Effector memory CD4-positive, alpha-beta T cell (primary cell): ENCODE measurements at places on chromosomes 1 and 21.

DNA sequence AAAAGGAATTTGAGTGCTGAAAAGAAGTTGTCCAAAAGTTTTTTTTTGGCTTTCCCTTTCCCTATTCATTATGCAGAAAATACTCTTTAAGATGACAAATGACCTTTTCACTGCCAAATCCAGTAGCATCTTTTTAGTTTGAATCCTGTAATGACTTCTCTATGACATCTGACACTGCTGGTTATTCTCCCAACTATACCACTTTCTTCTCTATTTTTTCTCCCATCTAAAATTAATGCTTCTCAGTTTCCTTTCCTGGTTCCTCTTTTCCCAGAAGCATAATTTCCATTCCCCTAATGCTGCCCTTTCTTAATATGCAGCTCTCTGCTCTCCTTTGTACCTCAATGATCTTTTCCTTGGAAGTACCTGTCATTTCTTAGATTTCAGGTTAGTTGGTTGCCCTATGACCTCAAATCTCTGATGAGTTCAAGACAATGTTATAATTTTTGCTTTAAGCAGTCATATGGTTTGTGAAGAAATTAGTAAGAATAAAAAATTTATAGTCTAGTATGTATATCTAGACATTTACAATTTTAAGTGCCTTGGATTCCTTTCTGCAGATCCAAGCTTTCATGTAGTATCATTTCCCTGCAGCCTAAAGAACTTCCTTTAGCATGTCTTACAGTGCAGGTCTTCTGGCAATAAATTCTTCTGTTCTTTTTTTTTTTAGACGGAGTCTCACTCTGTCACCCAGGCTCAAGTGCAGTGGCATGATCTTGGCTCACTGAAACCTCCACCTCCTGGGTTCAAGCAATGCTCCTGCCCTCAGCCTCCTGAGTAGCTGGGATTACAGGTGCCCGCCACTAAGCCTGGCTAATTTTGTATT lies 150.8 kb downstream of the CDC42BPA start:
- H3K36me3 ChIP-seq = no peaks in the 10 kb centered on the region
- H3K4me1 ChIP-seq = no peaks in the 10 kb centered on the region
- H3K4me3 ChIP-seq = no peak overlapping the region
- H3K27ac ChIP-seq = no peak overlapping the region

- no peaks in the 10 kb centered on the region for H3K4me1 ChIP-seq
- no peaks in the 10 kb centered on the region for H3K36me3 ChIP-seq
- H3K27ac ChIP-seq = no peak overlapping the region
- DNase-seq = no peak
- no peak overlapping the region for H3K4me3 ChIP-seq
Observed at GRCh38 chr1:103561643-103562395, 9.6 kb upstream of the AMY2B start.

GRCh38 chr1:56817716-56818463 lies 1.3 kb downstream of the FYB2 start:
- H3K4me1 ChIP-seq = no peaks in the 10 kb centered on the region
- DNase-seq = no peak
- H3K27me3 ChIP-seq = no peaks in the 10 kb centered on the region
- no peak overlapping the region for H3K4me3 ChIP-seq
- no peaks in the 10 kb centered on the region for H3K36me3 ChIP-seq
- no peak overlapping the region for H3K27ac ChIP-seq

- H3K36me3 ChIP-seq = no peaks in the 10 kb centered on the region
- DNase-seq = no peak
- no peaks in the 10 kb centered on the region for H3K27me3 ChIP-seq
- H3K4me1 ChIP-seq = no peaks in the 10 kb centered on the region
- H3K4me3 ChIP-seq = no peak overlapping the region
- no peak overlapping the region for H3K27ac ChIP-seq
Observed at GRCh38 chr1:61556631-61557030, 168.3 kb downstream of the TM2D1 start.

- no peak overlapping the region for H3K27ac ChIP-seq
- H3K4me3 ChIP-seq = no peak overlapping the region
- no peak for DNase-seq
- H3K36me3 ChIP-seq = no peaks in the 10 kb centered on the region
Observed at GRCh38 chr1:171916315-171916771, 75.0 kb downstream of the DNM3 start.

DNA sequence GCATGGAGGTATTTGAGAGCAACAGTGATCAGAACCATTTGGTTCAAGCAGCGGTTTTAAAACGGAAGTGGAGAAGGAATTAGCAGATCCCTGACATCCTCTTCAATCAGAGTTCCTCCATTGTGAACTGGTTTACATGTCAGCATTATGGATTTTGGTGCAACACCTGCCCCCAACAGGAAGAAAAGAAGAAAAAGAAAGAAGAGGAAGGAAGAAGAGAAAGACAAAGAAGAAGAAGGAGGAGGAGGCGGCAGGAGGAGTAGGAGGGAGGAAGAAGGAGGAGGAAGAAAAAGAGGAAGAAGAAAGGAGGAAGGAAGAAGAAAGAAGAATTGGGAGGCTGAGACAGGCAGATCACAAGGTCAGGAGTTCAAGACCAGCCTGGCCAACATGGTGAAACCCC lies 17.4 kb downstream of the NDUFS5 start:
- H3K4me1 ChIP-seq = no peaks in the 10 kb centered on the region
- no peak overlapping the region for H3K27ac ChIP-seq
- no peaks in the 10 kb centered on the region for H3K36me3 ChIP-seq
- DNase-seq = no peak
- H3K4me3 ChIP-seq = no peak overlapping the region

DNA sequence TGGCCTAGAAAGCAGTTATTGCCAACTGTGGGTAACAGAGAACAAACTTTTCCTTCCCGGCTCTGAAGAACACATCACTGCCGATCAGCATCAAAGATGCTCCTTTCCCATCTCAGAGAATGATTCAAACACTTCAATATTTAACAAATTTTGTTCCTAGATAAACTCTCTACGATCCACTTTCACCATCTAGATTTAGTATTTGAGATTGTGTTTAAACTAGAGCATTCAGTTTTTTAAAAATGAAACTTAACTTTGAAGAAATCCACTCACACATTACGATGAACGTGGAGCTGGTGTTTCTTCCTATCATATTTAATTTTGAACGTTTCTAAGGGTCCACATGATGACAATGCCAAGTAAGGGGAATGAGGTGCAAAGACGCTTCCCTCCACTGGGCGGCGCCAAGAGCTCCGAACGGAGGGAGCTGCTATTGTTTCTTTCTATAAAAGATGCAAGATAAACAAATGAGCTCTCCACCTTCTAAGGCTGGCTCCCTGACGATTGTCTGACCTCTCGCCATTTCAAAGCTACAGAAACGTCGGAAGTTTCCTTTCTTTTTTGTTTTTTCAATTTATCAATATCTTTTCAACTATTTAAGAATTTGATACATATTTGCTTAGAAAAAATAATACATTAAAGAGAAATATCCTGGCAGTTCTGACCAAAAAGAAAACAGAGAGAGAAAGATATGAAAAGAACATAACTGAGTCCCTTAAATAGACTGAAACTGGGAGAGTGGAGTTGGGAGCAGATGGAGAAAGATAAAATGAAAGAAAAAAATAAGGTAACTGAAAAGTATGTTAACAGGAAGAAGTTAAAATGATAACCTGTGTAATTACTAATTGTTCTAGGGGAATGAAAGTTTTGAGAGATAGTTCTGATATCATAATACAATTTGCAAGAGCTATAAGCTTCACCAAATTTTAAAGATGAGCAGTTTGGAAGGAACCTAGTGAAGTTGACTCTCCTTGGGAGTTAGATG lies 4.4 kb upstream of the BARHL2 start:
- no peak for DNase-seq
- H3K4me3 ChIP-seq = no peak overlapping the region
- no peak overlapping the region for H3K27ac ChIP-seq

DNA sequence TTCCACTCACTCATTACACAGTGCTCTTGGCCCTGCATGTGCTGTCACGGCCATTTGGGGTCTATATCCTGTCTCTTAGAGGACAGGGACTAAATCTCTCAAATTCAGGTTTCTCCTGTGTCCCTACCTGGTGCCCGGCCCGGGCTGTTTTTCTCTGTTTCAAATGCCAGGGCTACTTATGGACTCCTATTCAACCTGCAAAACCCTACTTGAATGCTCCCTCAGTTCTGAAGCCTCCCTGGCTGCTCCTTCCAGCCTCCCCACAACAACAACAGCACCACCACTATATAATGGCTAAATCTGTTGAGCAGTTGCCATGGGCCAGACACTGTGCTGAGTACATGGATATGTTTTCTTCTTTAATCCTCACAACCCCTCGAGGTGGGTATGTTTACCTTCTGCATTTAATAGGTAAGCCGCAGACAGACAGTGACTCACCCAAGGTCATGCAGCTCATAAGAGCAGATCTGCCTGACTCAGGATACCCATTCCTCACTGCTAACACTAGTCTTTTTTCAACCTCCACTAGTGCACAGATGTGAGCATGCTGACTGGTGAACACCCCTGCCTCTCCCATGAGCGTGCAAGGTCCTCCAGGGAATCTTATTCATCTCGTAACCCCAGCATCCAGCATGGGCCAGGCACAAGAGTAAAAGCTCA lies 29.9 kb downstream of the DHRS3 start:
- H3K4me1 ChIP-seq = no peaks in the 10 kb centered on the region
- no peak for DNase-seq

- no peaks in the 10 kb centered on the region for H3K36me3 ChIP-seq
- no peak overlapping the region for H3K27ac ChIP-seq
- no peaks in the 10 kb centered on the region for H3K4me1 ChIP-seq
- peaks cover 12% of the 10 kb centered on the region for H3K27me3 ChIP-seq
- no peak for DNase-seq
Observed at GRCh38 chr1:46474570-46474969, 15.1 kb upstream of the DMBX1 start.

DNA sequence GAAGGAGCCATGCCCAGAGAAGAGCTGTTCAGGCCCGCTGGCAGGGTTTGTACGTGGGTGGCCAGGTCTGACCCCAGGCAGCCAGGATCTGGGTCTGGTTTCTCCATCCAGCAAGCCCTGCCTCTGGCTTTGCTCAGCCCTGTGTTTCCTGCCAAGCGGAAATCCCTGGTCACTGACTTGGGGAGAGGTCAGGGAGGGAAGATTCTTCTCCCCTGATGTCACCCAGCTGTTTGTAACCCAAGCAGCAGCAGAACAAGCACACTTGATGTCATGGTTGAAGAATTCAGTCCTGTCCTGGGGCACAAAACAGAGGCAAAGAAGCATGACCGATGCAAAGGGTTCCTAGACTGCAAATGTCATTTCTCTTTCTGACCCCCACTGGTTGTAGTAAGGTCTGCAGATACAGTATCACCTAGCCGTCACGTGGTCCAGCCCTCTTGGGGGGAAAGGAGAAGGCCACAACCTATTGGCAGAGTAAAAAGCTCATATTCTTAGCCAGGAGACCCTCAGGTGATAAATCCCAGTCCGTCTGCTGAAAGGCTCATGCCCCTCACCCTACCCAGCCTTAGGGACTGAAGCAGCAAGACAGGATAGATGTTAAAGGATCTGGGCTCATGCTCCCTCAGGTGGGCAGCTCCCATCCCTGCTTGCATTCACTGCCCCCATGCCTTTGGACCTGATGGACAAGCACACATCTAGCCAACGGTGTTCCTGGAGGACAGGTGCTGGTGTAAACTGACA lies 120.9 kb downstream of the SYT2 start:
- H3K27ac ChIP-seq = no peak overlapping the region
- H3K4me1 ChIP-seq = no peaks in the 10 kb centered on the region
- H3K36me3 ChIP-seq = no peaks in the 10 kb centered on the region
- no peak for DNase-seq
- no peaks in the 10 kb centered on the region for H3K27me3 ChIP-seq

DNA sequence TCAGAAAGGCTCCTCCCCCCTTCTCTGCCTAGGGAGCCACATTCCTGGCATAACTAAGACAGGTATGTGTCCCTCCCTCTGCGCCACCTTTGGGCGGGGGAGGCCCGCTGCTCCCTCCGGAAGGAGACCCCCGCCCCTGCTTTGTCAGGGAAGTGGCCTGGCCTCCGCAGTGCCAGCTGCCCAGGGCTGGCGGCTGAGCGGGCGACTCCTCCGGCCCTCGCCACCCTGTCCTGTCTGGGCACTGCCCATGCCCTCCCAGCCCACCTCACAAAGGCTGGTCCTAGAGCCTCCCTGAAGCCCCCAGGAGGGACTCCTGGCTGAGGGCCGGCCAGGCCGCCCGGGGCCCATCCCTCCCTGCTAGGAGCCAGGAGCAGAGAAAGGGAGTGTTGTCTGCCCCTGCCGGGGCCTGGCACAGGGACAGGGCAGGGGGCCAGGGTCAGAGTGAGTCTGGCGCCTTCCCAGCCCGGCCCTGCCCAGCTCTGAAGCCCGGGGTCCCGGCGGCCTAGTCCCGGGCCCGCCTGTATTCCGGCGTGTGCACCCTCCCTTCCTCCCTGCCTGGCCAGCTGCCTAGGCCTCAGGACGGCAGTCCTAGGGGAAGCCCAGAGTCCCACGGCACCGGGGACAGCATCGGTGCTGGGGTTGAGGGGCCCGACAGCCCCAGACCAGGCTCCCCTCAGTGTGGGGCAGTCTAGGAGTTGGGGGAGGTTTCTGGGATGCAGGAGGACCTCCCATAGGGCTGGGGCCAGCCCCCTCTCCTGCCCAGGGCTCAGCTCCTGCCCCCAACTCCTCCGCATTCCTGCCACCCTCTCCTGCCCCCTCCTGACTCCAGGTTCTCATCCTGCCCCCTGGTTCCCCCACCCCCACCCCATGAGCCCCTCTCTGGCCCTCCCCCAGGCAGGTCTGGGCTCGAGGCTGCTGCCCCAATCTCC lies 5.1 kb downstream of the AGRN start:
- H3K27me3 ChIP-seq = no peaks in the 10 kb centered on the region
- peaks cover 15% of the 10 kb centered on the region for H3K4me1 ChIP-seq
- H3K4me3 ChIP-seq = no peak overlapping the region
- no peaks in the 10 kb centered on the region for H3K36me3 ChIP-seq
- H3K27ac ChIP-seq = no peak overlapping the region

DNA sequence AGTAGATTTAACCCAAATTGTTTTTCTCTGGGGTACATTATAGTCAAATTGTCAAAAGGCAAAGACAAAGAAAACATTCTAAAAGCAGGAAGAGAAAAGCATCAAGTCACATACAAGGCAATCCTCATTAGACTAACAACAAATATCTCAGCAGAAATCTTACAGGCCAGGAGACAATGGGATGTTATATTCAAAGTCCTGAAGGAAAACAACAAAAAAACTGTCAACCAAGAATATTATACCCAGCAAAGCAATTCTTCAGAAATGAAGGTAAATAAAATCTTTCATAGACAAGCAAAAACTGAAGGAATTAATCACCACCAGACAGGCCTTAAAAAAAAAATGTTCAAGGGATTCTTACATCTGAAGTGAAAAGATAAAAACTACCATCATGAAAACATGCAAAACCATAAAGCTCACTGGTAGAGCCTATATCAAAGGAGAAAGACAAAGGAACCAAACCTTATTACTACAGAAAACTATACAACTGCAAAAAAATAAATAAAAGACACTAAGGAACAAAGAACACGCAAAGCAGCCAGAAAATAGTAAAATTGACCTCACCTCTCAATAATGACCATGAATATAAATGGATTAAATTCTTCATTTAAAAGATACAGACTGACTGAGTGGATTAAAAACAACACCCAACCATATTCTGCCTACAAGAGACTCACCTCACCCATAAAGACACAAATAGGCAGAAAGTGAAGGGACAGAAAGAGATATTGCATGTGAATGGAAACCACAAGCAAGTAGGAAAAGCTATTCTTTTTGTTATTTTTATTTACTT lies 113.8 kb upstream of the ZC3H11B start:
- no peaks in the 10 kb centered on the region for H3K27me3 ChIP-seq
- H3K27ac ChIP-seq = no peak overlapping the region
- no peak for DNase-seq
- no peaks in the 10 kb centered on the region for H3K36me3 ChIP-seq
- no peaks in the 10 kb centered on the region for H3K4me1 ChIP-seq
